ENCODE measurements at places on chromosomes 7 and 10. TPM values are rescaled to one million over a fixed set of nuclear protein-coding genes. Genes with fewer than 3 reads are reported as not detected.
A peak's percentile ranks its signal among the peaks of the same experiment; 100 is the strongest.

The SLC18A2 gene
- not detected for total RNA-seq

DNA sequence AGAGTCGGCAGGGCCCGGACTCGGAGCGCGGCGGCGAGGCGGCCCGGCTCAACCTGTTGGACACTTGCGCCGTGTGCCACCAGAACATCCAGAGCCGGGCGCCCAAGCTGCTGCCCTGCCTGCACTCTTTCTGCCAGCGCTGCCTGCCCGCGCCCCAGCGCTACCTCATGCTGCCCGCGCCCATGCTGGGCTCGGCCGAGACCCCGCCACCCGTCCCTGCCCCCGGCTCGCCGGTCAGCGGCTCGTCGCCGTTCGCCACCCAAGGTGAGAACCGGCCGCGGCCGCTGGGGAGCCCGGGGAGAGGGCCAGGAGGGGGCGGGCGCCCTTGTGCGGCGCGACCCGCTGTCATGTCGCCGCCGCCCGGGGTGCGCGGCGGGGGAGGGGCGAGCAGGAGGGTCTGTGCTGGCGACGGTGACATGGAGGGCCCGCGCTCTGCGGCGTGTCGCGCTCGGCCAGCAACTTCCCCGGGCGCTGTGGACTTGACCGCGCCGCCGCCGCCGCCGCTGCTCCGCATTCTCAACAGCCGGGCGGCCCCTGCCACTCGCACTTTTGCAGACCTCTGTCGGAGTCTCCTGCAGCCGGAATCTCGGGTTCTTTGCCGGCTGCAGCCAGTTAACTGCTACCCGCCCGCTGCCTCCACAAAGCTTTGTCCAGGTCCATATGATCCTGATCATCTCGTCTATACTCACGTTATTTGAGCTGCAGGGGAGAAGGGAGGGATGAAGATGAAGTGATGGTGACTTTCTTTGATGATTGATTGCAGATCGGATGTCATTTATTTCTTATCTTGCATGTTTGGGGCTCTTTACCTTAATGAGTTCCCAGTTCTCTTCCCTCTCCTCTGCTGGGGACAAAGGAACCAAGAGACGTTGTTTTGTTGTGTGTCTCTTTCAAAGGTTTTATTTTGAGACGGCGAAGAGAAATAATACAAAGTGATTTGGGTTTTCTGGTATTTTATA, 869 bp downstream of the TRIM24 start:
- peak overlapping the region; percentile 85 for H3K4me3 ChIP-seq
- no peak for DNase-seq
- no peaks in the 10 kb centered on the region for H3K36me3 ChIP-seq
- peaks cover 3% of the 10 kb centered on the region for H3K4me1 ChIP-seq
- H3K27me3 ChIP-seq = no peaks in the 10 kb centered on the region
- peak overlapping the region; percentile 88 for H3K27ac ChIP-seq

The GPR26 gene
- total RNA-seq = not detected

DNA sequence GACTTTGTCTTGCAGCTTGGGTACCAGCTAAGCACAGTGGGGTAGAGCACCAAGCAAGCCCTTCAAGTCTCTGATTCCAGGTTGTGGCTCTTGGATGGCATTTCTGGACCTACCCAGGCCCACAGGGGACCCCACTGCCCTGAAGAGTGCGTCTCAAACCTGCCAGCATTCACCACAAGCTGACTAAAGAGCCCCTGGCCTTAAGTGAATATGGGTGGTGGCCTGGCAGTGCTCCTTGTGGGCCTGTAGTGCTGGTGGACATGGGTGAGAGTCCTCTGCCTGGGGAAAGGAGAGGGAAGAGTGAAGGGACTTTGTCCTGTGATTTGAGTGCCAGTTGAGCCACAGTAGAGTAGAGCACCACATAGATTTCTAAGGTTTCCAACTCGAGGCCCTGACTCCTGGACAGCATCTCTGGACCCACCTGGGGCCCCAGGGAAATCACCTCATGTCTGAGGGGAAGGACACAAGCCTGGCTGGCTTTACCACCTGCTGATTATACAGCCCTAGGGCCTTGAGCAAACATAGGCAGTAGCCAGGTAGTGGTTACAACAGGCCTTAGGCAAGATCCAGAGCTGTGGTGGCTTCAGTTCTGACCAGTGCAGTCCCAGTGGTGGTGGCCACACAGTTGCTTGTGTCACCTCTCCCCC, 23.7 kb downstream of the GSDME start:
- no peak overlapping the region for H3K27ac ChIP-seq
- no peaks in the 10 kb centered on the region for H3K36me3 ChIP-seq
- no peak overlapping the region for H3K4me3 ChIP-seq

The PMPCB gene
- 35.5 TPM for total RNA-seq

DNA sequence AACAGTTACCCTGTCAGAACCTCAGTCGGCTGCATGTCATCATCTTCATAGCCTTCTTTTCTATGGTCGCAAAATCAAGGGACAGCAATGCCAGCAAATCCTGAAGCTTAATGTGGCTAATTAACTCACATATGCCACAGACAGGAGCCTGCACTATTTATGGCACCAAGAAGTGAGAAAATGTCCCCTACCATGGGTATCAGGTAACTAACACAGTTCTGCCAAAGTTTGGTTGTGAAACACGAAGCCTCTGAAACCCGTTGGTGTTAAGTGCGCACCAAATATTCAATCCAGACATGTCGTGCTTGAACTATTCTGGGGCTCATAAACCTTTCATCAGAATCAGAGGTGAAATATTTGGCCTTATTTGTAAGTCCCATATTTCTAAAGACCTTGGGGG, 63.3 kb downstream of the EVX1 start:
- no peaks in the 10 kb centered on the region for H3K36me3 ChIP-seq
- no peaks in the 10 kb centered on the region for H3K27me3 ChIP-seq
- H3K4me3 ChIP-seq = no peak overlapping the region
- no peak for DNase-seq

The MACC1 gene
- not detected for total RNA-seq

GRCh38 chr7:148391591-148391990, 199.0 kb upstream of the C7orf33 start:
- no peak overlapping the region for H3K4me3 ChIP-seq
- H3K4me1 ChIP-seq = no peaks in the 10 kb centered on the region

The SAMD9L gene
- total RNA-seq = 3.3 TPM

The FAM25A gene
- not detected for total RNA-seq

The BLNK gene
- total RNA-seq = not detected

The ACTA2 gene
- total RNA-seq = 5,316 TPM

DNA sequence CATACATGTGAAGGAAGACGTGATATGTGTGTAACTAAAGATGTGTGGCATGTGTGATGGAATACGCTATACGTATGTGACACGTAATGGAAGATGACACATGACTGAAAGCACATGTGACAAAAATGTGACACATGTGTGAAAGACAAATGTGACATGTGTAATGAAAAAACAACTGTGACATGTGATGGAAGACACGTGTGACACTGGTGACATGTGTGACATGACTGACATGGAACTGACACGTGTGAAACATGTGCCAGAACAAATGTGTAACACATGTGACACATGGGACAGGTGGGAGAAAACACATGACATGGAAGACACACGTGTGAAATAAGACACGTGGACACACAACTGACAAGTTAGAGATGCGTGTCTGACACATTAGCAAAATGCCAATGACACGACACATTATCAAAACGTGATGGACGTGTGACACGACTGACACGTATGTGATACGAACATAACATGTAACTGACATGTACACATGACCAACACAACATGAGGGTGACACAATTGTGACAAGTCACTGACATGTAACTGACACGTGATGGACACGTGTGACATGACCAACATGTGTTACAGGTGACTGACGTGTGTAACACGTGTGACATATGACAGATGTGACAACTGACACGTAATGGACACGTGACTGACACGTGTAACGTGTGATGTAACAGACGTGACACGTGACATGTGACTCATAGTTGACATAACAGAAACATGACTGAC, 24.4 kb downstream of the CRPPA start:
- H3K4me1 ChIP-seq = no peaks in the 10 kb centered on the region
- H3K36me3 ChIP-seq = no peaks in the 10 kb centered on the region
- no peaks in the 10 kb centered on the region for H3K27me3 ChIP-seq
- H3K27ac ChIP-seq = no peak overlapping the region

DNA sequence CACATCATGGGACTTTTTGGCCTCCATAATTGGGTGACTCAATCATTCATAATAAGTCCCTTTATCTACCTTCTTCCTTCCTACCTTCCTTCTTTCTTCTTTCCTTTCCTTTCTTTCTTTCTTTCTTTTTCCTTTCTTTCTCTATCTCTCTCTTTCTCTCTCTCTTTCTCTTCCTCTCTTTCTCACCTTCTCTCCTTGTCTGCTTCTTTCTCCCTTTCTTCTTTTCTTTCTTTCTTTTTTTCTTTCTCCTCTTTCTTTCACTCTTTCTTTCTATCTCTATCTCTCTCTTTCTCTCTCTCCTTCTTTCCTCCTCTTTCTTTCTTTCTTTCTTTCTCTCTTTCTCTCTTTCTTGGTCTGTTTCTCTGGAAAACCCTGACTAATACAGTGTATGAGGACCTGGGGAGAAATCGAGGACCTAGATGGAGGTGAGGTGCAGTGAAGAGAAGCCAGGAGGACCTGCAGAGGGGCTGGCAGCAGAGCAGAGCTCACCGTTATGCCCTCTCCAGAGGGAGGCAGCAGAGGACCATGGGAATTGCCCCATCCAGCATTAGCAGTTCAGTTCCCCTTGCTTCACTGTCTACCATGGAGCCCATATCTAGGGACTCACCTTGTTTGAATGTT, 52.7 kb upstream of the BTRC start:
- H3K4me1 ChIP-seq = no peaks in the 10 kb centered on the region
- no peaks in the 10 kb centered on the region for H3K27me3 ChIP-seq
- DNase-seq = no peak
- no peaks in the 10 kb centered on the region for H3K36me3 ChIP-seq

- no peak for DNase-seq
- no peak overlapping the region for H3K27ac ChIP-seq
- no peaks in the 10 kb centered on the region for H3K36me3 ChIP-seq
- H3K4me3 ChIP-seq = peak overlapping the region; percentile 70
These were observed 73.4 kb upstream of the ZNF722 start for GRCh38 chr7:63925262-63925625.

The SLK gene
- 26.1 TPM for total RNA-seq

Data from ascending aorta (tissue), 2 donors.